Renal cortex interstitium (tissue), 15 donors: ENCODE measurements at places on chromosomes 6 and 20. TPM values are rescaled to one million over a fixed set of nuclear protein-coding genes. Genes with fewer than 3 reads are reported as not detected.

The RIPOR3 gene
- 5.4 TPM for polyA plus RNA-seq

- DNase-seq: no peak
Observed at GRCh38 chr6:18126121-18126520, 3.6 kb upstream of the NHLRC1 start.

GRCh38 chr6:16527691-16528090 lies 233.6 kb downstream of the ATXN1 start:
- no peak for DNase-seq

The PLTP gene
- polyA plus RNA-seq: 141 TPM

DNA sequence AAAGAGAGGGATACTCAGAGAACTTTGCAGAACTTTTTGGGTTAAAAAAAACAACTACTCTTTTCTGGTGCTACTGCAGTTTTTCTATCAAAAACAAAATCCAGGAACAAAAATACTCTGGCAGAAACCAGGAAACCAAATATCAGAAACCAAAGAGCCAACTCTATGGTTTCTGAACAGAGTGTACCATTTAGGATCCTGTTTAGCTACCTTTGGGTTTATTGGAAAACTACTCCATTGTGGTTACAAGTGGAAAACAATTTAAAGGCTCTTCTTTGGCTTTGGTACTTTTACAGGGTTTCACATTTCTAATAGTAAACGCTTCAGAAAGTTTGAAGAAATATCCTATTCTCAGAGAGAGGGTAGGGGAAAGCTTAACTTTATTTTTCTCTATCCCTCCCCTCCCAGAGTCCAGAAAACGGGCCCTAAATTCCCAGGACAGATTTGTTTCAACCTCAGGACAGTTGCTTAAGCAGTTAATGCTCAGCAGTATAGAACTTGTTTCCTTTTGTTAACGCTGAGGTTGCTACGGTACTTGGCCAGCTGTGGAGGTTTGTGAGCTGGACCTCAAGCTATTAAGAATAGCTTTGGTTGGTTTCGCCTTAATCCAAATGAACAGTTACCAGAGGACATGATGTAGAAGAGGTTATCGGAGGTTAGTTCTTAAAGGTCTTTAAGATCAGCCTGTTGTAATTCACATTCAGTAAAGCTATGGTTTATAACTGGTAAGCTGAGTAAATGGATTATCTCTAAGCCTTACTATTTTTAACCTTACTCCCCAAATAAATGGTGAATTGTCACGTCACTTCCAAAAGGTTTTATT lies 47.9 kb downstream of the FOXO3 start:
- DNase-seq: no peak

The SNX14 gene
- polyA plus RNA-seq: 105 TPM

GRCh38 chr6:164408868-164409267 lies 900.5 kb downstream of the C6orf118 start:
- DNase-seq: no peak

DNA sequence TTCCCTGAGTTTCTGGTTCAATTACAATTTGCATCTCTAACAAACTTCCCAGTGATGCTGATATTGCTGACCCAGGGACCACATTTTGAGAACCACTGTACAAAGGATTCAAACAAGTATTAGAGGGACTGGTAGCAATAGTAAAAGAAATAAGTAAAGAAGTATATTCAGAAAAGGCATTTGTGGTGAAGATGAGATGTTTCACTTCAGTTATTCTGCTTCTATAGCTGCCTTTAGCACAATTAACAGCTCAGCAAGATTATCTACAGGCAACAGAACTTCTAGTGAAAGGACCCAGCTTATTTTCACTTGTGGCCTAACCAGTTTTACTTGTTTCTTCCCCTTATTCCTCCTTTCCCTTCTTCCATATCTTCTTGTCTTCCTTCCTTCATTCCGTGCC lies 149.4 kb downstream of the PHF3 start:
- no peak for DNase-seq

GRCh38 chr6:139996253-139996834 lies 621.9 kb upstream of the CITED2 start:
- DNase-seq: no peak

The TBXT gene
- polyA plus RNA-seq: not detected

The RAMACL gene
- polyA plus RNA-seq: 0.14 TPM
